Stimulated activated CD4-positive, alpha-beta T cell treated with anti-CD3 and anti-CD28 coated beads, Interleukin-2, amount 100 ng/mL, for 24 hours (primary cell): ENCODE measurements at places on chromosomes 7 and 10.
A peak's percentile ranks its signal among the peaks of the same experiment; 100 is the strongest.

DNA sequence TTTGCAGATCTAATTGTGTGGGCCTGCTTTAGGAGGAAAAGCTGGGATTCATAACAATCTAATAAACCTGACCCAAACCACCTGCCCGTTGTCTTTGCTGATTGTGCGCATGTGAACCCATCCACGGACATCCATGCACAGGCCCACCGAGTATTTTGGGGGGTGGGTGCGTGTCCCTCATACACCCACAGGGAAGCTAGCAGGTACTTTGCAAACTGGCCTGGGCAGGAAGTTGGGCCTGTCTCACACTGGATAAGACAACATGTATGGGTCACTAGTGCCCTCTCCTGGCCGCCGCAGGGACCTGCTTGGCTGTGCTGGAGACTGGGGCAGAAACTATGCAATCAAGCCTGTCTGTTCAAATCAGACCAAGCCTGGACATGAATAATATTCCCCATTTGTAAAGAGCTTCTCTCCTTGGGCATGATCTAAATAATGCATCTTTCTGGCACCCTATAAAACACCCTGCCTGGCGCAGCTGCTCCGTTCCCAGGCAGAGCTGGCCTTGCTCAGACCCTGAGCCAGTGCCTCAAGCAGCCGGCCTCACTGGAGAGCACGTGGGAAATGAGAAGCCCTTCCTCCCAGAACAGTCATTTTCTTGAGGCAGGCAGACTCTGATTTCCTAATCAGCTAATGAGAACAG lies 15.8 kb downstream of the ECHDC3 start:
- DNase-seq = peak; percentile 90

- no peak for DNase-seq
Measured at GRCh38 chr10:61760943-61761824, 98.5 kb downstream of the CABCOCO1 start.

DNA sequence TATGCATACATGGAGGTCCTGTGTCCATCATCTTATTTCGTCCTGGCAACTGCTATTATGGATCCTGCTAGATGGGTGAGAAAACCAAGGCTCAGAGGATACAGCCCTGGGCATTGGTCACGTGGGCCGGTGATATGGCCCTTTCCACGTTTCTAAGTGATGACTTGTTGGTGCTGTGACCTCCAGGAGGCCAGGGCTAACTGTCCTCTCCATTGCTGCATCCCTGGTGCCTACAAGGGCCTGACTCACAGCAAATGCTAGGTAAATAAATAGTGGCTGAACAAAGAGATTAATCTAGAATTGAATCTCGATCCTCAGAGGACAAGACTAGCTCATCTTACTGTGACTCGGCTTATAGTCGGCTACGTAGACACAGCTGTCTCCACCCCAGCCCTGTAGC lies 78.6 kb downstream of the FAM53B start:
- DNase-seq = no peak

- DNase-seq = no peak
Measured at GRCh38 chr10:24133835-24134234, 75.1 kb upstream of the KIAA1217 start.

DNA sequence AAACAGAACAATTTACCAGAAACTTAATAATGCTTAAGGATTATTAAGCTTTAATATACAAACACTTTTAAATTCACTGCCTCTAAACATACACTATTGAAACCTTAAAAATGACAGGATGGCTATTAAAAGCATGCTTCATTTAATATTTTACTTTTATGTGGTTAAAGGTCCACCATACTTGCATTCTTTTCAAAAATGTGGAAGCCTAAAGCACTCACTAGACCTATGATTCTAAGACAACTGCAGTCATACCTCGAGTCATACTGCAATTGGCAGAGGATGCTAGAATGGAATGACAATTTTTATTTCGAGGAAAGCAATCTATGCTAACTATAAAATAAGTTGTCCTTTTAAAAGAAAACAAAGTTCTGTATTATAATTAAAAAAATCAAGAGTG lies 85.3 kb downstream of the PIP4K2A start:
- no peak for DNase-seq

DNA sequence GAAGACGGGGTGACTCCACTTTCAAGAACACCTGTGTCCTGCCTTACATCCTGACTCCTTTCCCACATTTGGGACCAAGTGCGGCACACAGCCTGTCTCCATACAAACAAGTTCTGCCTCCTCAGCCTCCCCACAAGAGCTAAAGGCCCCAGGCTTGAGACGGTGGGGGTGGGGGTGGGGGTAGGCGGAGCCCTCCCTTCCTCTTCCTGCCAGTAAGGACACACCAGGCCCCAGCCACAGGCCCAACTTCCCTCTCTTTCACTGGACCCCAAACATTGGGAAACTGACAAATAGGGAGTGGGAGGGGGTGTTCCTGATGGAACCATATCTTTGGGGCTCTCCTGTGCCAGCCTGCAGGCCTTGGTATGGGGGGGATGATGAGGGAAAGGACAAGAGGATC lies 4.6 kb downstream of the CDK5 start:
- no peak for DNase-seq

GRCh38 chr7:139641337-139641992 lies 118.0 kb downstream of the CLEC2L start:
- no peak for DNase-seq

GRCh38 chr7:84387595-84387994 lies 193.0 kb upstream of the SEMA3A start:
- DNase-seq = no peak
